ENCODE measurements at places on chromosomes 16 and 17. TPM values are rescaled to one million over a fixed set of nuclear protein-coding genes. Genes with fewer than 3 reads are reported as not detected.

- DNase-seq, result no peak
Measured at GRCh38 chr17:50684612-50685333, 22.9 kb downstream of the ANKRD40 start.

DNA sequence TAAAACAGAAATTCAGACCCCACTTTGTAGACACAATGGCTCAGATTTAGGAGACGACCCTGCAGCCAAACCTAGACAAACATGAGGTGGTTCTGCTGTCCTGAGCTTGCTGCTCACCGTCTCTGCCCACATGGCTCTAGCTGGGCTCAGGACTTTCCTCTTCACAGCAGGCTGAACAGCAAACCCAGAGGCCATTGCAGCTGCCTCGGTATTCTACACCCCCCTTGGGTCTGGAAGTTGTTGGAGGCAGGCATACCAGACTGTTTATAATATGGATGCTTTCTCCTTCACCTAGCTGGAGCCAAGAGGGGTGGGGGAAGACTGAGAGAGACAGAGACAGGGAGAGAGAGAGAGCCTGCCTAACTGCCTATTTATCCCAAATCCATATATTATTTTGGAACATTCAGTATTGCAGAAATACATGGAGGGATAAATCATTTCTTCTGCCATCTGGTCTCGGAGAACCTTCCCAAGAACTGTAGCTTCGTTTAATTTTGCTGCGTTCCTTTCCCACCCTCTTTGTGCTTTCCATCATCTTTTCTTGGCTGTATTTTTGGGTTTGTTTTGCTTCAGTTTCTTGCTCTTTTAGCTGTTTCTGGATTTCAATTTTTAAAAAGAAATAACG lies 628.2 kb upstream of the RBFOX1 start:
- DNase-seq, result no peak

DNA sequence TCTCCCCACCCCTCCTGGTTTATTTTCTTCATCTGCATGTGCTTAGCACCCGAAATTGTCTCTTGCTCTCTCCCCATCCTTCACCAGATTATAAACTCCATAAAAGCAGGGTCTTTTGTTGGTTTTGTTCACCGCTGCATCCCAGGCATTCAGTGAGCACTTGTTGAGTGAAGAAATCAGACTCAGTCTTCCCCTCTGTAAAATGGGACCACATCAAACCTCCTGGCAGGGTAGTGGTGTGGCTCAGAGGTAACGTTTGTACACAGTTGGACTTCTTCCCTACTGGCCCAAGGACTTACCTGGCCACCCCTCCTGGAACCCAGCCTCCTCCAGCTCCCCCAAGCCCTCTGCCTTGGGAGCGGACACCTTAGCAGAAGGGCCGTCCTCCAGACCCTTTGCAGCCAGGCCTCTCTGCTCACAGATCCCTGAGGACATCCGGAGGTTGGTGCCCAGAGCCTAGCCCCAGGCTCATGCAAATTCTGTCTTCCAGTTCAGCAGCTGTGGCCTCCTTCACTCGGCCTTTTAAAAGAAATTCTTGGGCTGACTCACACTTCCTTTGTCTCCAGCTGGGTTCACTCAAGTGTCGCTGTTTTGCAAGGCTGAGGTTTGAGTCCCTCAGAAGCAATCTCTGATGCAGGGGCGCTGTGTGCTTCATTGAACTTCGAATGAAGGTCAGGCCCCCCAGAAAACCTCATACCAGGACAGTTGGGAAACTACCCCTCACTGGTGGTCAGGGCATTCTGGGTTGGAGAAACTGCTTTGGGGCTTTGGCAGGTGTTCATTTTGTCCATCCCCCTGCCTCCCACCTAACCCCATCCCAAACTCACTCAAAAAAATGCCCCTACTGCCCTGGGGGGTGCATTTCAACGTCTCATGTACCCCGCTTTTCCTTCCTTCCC lies 16.8 kb upstream of the RMI2 start:
- peak; percentile 44 for DNase-seq

GRCh38 chr16:78659216-78659615 lies 559.8 kb downstream of the WWOX start:
- DNase-seq, result no peak

KRTAP29-1 gene
- not detected for total RNA-seq

EFCAB5 gene
- total RNA-seq, result 0.53 TPM

DNA sequence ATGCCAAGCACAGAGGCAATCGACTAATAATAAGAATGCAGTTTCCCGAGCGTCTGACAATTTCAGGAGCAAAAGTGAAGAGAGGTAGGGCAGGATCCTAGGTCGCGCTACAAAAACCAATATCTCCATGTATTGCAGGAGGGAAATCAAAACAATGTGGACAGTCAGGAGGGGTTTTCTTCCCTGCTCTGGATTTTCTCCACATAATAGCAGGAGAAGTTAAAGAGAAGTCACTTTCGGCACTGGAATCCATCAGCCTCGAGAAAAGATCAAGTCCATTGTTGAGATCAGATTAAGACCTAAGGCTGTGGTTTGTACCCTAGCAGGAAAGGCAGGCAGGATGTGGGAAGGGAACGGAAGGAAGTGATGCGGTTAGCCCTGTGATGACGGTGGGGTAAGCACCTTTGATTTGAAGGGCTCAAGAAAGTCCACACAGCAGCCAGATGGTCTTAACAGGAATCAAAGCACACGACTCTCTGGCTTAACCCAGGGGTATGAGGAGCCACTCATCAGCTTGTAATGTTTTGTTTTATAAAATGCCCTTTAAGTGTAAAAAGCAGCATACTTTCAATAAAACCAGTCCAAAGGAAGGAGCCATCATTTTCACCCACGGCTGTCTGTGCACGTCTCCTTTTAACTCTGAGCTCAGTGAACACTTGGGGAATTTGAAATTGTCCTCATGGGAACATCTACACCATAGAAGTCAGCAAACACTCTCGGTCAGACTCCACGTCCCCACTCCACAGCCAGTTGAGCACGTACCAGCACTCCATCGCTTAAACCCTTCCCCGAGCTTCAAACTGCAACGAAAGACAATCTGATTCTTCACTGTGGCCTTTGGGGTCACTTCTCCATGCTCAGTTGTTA lies 15.8 kb upstream of the AKTIP start:
- peak; percentile 99 for DNase-seq

GRCh38 chr16:46920402-46921068 lies 36.4 kb downstream of the GPT2 start:
- DNase-seq, result no peak

- DNase-seq, result no peak
Measured at GRCh38 chr17:1379930-1380313, 20.1 kb downstream of the YWHAE start.

MT1M gene
- not detected for total RNA-seq

GRCh38 chr17:4715063-4715744 lies 4.8 kb downstream of the ARRB2 start:
- no peak for DNase-seq

GRCh38 chr16:55475919-55476318 lies 3.1 kb upstream of the MMP2 start:
- no peak for DNase-seq

ITGAD gene
- total RNA-seq, result not detected

GRCh38 chr17:73552300-73553048 lies 91.8 kb downstream of the SDK2 start:
- no peak for DNase-seq

TVP23A gene
- not detected for total RNA-seq

GRCh38 chr16:62208934-62209333 lies 172.7 kb upstream of the CDH8 start:
- no peak for DNase-seq

- no peak for DNase-seq
Measured at GRCh38 chr17:48592577-48592976, 1.0 kb downstream of the HOXB5 start.

KRTAP1-5 gene
- 0.29 TPM for total RNA-seq

KRT15 gene
- total RNA-seq, result 11.4 TPM

- DNase-seq, result no peak
Measured at GRCh38 chr16:79317026-79317425, 283.5 kb downstream of the MAF start.

- DNase-seq, result no peak
Measured at GRCh38 chr17:82097919-82098168, 192 bp downstream of the FASN start.

DNA sequence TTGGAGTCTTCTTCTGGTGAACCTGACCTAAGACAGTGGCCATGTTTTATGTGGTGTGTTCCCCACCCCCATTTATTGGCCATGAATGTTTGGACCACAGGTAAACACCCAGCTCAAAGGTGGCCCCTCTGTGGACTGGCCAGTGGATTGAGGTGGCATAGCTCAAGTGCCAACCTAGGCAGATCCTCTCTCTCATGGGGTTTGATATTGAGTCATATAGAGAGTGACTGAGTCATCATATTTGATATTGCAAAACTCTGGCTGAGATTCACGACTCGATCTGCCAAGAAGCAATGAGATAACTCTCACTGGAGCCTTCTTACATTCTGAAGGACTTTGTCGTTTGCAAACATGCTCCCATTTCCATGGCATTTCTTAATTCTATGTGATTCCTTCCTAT lies 10.5 kb upstream of the TEKT3 start:
- no peak for DNase-seq

GRCh38 chr17:82737967-82738877 lies 2.8 kb downstream of the FN3K start:
- DNase-seq, result no peak

DNA sequence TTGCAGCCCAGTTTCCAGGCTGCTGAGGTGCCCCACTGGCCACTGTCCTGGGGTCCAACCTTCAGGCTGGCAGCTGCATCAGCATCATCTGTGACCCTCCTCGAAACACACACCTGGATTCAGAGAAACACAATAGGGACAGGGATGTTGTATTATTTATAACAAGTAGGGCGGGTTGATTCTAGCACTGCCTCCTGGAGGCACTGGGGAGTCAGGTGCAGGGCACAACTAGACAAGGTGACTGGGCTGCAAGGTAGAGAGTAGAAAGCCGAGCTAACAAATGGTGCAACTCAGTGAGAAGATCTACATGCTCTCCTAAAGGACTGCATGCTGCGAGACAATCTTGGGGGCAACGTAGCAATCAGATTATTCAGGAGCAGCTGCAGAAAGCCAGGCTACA lies 317.3 kb downstream of the SLC39A11 start:
- no peak for DNase-seq

- DNase-seq, result no peak
Measured at GRCh38 chr16:87417528-87417910, 25.4 kb downstream of the MAP1LC3B start.

C16orf92 gene
- total RNA-seq, result not detected

DNA sequence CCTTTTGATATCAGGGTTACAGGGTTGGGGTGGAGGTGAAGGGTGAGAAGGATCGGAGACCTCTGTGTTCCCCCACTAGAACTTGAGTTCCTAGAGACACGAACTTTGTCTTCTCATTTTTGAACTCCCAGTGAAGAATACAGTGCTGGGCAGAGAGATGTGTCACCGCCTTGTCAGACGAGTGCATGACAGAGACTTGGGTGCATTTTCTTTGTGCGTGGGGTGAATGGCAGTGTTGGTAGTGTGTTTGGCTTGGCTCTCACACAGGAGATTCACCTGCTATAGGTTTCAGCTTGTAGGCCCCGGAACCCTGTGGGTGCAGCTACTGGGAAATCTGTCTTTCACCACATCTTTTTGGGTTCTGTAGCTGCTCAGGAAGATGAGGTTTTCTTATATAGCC lies 40.0 kb upstream of the CCR7 start:
- DNase-seq, result no peak

PLCG2 gene
- total RNA-seq, result 26.4 TPM

- DNase-seq, result no peak
Measured at GRCh38 chr16:85207357-85207921, 95.2 kb upstream of the CIBAR2 start.

GRCh38 chr17:67443931-67444595 lies 67.0 kb downstream of the PITPNC1 start:
- DNase-seq, result no peak

CCL16 gene
- not detected for total RNA-seq

TP53TG3C gene
- not detected for total RNA-seq

DNA sequence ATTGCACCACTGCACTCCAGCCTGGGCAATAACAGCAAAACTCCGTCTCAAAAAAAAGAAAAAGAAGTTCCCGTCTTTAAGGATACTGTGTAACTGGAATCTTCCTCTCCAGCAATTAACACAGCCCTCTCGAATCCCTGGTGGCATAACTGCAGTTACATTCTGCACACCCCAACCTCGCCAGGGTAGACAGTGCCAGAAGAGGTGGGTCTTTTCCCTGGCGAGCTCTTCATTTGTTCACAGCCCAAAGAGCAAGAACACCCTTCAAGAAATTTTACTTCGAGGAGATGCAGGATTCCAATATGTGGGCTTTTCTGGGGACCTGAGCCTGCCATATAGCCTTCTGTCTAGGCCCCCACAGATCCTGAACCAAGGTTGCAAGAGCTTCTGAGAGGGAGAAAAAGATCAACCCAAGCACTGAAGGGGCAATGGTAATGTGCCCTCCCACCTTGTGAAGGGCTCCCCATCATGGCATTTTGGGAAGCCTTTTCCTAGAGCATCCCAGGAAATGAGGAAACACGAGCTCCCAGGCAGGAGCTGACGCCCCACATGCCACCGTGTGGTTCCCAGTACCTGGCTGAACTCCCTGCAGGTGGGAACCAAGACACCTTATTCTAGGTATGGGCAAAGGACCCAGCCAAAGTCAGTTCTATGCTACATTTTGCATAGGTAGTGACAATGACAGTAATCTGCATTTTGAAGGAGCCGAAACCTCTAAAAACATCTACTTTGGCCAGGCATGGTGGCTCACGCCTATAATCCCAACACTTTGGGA lies 26.9 kb downstream of the TK2 start:
- DNase-seq, result no peak

- DNase-seq, result no peak
Measured at GRCh38 chr17:56708220-56708558, 114.7 kb downstream of the NOG start.

USP31 gene
- total RNA-seq, result 50.6 TPM

- DNase-seq, result peak; percentile 87
Measured at GRCh38 chr17:17712268-17712924, 31.1 kb downstream of the RAI1 start.

PRSS22 gene
- total RNA-seq, result 0.44 TPM

C17orf67 gene
- 1.2 TPM for total RNA-seq

MAP3K3 gene
- total RNA-seq, result 68.0 TPM

KRTAP2-2 gene
- not detected for total RNA-seq

DNA sequence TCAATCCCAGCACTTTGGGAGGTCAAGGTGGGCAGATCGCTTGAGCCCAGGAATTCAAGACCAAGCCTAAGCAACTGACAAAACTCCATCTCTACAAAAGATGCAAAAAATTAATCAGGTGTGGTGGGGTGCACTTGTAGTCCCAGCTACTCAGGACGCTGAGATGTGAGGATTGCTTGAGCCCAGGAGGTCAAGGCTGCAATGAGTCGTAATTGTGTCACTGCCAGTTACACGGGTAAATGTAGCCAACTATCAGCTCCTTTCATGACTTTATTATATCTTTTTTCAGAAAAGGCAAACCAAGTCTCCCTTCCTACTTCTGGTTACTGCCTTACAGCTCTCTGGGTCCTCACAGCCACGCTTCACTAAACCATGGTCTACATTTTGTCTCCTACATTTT lies 4.0 kb downstream of the SDF2 start:
- DNase-seq, result no peak

- no peak for DNase-seq
Measured at GRCh38 chr16:49970797-49971431, 54.1 kb upstream of the CNEP1R1 start.

DNA sequence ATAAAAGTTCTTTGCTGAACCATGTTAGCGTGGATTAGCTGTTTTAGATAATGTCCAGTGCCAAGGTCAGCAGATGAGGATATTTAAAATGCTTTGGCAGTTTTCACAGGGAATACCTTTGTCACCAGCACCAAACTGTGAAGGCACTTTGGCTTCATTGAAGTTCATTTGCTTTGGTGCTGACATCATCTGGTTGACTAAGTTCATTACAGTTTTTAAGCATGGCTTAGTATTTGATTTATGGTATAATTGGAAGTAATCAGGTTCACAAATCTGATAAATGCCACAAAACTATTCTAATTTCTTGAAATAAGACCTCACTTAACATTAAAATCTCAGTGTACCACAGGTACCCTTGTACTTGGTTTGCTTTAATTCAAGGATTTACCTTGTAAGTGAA lies 4.3 kb downstream of the GID4 start:
- no peak for DNase-seq

All from glomerular endothelial cell (primary cell).